ENCODE measurements at places on chromosomes 5 and 9. TPM values are rescaled to one million over a fixed set of nuclear protein-coding genes. Genes with fewer than 3 reads are reported as not detected.

DNA sequence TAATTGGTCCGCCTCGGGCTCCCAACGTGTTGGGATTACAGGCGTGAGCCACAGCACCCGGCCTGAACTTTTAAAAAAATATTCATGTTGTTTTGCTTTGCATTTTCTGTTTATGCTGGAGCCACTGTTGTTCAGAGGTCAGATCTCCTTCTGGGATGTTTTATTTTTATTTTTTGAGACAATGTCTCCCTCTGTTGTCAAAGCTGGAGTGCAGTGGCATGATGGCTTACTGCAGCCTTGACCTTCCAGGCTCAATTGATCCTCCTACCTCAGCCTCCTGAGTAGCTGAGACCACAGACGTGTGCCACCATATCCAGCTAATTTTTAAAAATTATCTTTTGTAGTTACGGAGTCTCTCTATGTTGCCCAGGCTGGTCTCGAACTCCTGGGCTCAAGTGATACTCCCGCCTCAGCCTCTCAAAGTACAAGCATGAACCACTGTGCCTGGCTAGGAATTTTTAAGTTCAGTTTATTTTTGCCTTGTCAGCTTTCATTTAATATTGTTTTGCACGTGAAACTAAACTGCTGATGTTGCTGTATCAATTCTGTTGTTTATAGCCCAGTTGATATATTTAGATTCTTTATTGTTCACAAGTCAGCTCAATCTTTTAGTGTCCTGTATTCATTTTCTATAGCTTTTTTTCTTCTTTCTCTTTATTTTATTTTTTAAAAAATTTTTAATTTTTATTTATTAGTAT, 13.7 kb downstream of the TMEFF1 start:
- DNase-seq, result no peak

GRCh38 chr9:88258024-88258423, 119.7 kb upstream of the SPATA31C2 start:
- DNase-seq, result no peak

GRCh38 chr5:177539411-177539810, 15.0 kb downstream of the FAM193B start:
- no peak for DNase-seq

DNA sequence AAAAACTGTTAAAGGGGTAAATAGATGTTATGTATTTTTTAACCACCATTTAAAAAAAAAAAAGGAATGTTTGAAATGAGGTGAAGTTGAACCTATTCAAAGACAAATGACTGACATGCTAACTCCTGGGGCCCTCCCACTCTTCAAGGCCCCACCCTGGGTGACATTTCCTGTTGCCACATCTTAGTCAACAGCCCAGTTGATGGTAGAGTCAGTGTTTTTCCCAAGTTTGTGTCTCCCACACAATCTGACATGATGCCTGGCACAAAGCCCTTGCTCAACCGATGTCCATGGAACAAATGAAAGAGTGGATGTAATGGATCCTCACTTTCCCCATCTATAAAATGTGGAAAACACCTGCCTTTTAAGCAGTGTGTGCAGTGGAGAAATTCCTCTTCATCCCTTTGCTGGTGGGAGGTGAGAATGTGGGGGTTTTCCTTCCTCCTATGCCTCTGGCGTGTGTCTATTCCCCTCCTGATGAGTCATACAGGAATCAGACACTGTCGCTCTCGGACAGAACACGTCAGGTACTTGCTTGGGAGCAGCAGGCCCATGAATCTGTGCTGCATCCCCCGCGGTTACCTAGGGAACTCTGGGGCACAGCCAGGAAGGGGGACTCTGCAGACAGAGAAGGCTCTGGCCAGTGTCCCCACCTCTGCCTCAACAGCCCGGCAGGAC, 13.7 kb upstream of the ADRA1B start:
- DNase-seq, result no peak

- no peak for DNase-seq
Measured at GRCh38 chr5:65078331-65078730, 309.6 kb downstream of the CWC27 start.

GRCh38 chr9:96232539-96233241, 69.3 kb downstream of the HSD17B3 start:
- DNase-seq, result no peak

Gene NOL6
- 55.0 TPM for total RNA-seq

Gene EDIL3
- 47.2 TPM for total RNA-seq

Gene PTGR1
- total RNA-seq, result 28.5 TPM

Gene ADAMTS19
- 26.2 TPM for total RNA-seq

Gene IFNB1
- not detected for total RNA-seq

Gene NEURL1B
- 5.7 TPM for total RNA-seq

Gene ZDHHC11B
- 1.9 TPM for total RNA-seq

Gene ZNF462
- total RNA-seq, result 163 TPM

Gene PCDHGC4
- 2.4 TPM for total RNA-seq
